ENCODE measurements at places on chromosomes 2 and 18.

DNA sequence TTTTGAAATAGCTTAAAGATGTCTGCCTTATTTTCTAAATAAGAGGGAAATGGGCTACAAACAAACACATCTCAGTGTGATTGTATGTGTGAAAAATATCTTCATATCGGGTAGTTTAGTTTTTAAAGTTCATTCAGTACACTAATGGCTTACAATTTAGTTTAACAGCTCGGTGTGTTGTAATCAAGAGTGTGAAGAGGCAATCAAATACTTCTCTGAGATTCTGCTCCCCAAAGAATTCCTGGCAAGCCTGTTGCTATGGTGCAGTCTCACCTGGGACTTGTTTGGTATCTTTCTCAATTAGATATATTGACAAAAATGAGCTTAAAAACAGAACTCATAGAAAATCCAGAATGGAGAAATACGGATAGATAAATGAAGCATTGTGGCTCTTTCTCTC is 99.4 kb downstream of the PKP4 start:
- no peak for DNase-seq

- DNase-seq: no peak
These were observed 47.1 kb downstream of the ZNF532 start for GRCh38 chr18:58911766-58912165.

GRCh38 chr2:95349568-95350322 is 52.6 kb downstream of the KCNIP3 start:
- DNase-seq: no peak

- DNase-seq: no peak
These were observed 62.3 kb upstream of the BOD1L2 start for GRCh38 chr18:57084331-57085271.

- no peak for DNase-seq
These were observed 41.6 kb downstream of the RBBP8 start for GRCh38 chr18:22974707-22975106.

DNA sequence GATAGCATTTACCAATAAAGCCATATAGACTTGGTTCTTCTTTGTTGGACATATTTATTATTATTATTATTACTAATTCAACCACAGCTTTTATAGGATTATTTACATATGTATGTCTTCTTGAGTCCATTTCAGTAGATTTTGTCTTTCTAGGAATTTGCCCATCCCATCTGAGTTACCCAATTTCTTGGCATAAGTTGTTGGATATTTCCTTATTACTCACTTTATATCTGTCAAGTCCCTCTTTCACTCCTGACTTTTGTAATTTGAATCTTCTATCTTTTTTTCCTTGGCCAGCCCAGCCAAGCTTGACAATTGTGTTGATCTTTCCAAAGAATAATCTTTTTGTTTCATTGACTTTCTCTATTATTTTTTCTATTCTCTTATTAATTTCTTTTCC is 543.7 kb downstream of the SUCLG1 start:
- no peak for DNase-seq

Measured in T-helper 1 cell (primary cell).